ENCODE measurements at places on chromosomes 4 and X. TPM values are rescaled to one million over a fixed set of nuclear protein-coding genes. Genes with fewer than 3 reads are reported as not detected.

SLC49A3 gene
- not detected for total RNA-seq

CT45A3 gene
- total RNA-seq, result not detected

CLNK gene
- total RNA-seq, result not detected

DDX53 gene
- total RNA-seq, result not detected

EGF gene
- total RNA-seq, result not detected

ARHGAP6 gene
- not detected for total RNA-seq

KLHL13 gene
- total RNA-seq, result not detected

GRCh38 chr4:35252866-35253265 is 991.4 kb downstream of the ARAP2 start:
- DNase-seq, result no peak

- no peak for DNase-seq
These were observed 33.9 kb downstream of the PCDH7 start for GRCh38 chr4:30754021-30754420.

DNA sequence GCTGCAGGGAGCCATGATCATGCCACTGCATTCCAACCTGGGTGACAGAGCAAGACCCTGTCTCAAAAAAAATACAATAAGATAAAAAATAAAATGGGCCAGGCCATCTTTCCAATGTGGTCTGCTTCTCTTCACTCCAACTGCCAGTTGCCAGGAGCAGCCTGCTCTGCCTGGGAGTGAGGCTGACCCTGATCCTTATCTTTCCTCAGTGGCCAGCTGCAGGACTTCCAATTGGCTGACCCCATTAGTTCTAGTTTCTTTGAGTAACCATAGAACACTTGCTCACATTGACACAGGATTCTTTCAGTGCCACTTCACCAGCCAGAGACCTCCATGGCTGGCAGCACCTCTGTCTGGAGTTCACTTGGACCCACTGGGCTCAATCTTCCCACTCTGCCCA is 258.6 kb downstream of the MID1IP1 start:
- no peak for DNase-seq

GRCh38 chr4:2365054-2365912 is 53.2 kb downstream of the ZFYVE28 start:
- no peak for DNase-seq

DNA sequence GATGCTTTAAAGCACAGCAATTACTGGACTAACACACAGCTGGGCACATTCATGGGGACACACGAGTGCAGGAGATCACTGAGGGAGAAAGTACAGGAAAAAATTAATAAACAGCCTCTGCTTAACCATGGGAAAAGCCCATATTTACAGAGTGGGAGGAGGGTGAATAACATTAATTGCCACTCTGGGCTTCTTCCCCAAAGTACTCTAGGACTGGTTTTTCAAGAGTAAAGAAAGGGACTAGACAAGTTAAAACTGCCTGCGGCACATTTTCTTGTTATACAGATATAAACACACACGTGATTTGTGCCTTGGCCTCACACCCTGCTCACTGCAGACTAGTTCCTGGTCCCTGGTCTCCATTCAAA is 179.7 kb upstream of the TET2 start:
- DNase-seq, result no peak

- DNase-seq, result no peak
These were observed 20.5 kb upstream of the MID2 start for GRCh38 chrX:107805179-107805578.

GRCh38 chr4:136012220-136012619 is 1520.1 kb downstream of the PCDH18 start:
- DNase-seq, result no peak

GRCh38 chr4:147828331-147828905 is 96.5 kb downstream of the ARHGAP10 start:
- no peak for DNase-seq

DNA sequence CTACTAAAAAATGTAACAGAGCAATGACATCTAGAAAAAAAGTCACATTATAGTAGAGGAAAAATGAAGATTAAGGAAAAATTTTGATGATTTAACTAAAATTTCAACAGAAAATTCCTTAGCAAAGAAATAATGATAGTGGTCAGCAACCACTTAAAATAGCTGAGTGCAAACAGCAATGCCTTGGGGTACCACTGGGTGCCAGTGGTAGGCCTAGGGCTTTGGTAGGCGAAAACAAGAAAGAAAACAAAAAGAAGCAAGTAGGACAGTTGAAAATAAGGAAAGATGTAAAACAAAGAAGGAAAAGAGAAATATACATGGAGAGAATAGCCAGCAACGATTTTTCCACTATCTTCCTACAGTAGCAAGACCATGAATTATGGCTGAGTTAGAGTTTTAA is 313.5 kb upstream of the IRS4 start:
- DNase-seq, result no peak

DNA sequence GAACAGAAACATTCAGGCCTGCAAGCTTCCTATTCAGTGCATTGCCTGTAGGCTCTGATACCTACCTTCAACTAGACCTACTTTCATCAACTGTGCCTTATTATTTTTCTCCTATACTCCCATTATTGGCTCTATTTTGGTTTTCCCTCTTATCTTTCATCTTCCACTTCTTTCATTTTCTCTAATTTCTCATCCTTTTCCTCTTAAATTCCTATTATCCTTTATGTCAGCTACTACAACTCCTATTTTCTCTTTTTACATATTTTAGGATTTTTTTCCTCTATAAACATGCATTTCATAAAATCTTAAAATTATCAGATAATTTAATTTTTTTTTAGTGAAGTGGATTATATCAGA is 61.6 kb upstream of the PRDM8 start:
- DNase-seq, result no peak

DNA sequence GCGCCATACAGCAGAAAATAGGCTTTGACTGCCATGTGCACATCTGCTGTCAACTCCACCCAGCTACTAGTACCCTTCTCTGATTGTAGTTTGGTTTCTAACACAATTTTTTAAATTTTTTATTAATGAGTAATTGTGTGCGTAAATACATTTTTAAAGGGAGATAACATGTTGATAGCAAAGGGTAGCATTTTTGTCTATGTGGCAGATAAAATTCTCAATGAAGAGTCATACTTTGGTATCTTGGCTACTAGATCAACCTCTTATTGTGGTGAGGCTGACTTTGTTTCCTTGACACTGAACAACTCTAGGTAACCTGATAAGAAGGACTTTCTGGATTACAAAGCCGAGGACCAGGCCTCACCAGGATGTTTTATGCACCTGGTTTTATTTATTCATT is 9.5 kb downstream of the ADH4 start:
- no peak for DNase-seq

DNA sequence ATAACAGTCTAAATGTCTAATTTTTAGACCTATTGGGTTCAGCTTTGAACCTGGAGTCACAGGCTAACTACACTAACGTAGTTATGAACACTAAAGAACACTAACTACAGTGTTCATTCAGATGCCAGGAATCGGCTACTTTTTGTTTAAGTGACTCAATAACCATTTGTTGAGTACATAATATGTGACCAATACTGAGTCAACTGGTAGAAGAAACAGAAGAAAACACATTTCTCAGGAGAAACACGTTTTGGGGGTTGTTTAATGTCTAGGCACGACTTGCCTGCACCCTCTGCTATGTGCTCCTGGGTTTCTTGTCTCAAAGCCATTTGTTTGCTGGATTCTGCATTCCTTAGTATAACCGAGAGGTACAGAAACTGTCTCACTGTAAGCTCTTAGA is 18.6 kb upstream of the CLNK start:
- no peak for DNase-seq

GRCh38 chr4:150037251-150037856 is 40.9 kb upstream of the DCLK2 start:
- DNase-seq, result no peak

Measured in activated CD4-positive, alpha-beta memory T cell treated with anti-CD3 and anti-CD28 coated beads, Interleukin-2, amount 10 ng/mL, durations not matched to agents 7 days and 5 days (primary cell).